ENCODE measurements at places on chromosomes 5 and 9.

GRCh38 chr5:101679816-101680215 lies 616.3 kb downstream of the SLCO4C1 start:
- DNase-seq: peak; percentile 6

DNA sequence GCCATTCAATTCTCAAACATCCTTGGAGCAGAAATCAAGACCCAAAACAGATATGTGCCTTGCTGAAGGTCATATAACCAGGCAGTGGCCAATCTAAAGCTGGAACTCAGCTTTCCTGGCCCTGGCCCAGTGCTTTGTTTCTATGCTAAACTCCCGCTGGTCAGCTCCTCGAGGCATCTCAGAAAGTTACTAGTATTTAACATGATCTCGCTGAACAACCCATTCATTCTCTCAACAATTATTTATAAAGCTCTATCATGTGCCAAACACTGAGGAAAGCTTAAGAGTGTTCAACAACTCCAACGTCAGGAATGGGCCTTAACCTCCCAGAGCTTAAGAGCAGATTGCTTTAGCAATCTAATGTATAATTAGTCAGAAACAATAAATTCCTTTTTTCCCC lies 54.0 kb downstream of the FOXD1 start:
- no peak for DNase-seq

- no peak for DNase-seq
These were observed 406.8 kb downstream of the BRINP1 start for GRCh38 chr9:118962426-118962825.

DNA sequence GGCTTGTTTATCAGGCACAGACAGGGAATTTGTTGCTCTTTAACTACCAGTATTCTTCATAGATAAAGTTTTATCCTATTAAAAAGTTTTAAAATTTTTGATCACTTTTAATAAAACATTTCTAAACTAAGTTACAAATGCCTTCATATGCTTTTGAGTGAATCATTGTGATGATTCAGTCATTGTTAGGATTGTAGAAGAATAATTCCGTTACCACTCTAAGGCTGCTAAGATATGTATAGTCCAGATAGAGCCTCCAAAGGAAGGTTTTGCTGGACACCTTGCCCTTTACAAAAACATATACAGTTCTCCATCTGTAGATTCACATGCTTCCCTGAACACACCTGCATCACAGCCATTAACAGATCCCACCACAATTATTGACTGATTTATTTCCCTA lies 233.7 kb downstream of the SPOCK1 start:
- DNase-seq: no peak

DNA sequence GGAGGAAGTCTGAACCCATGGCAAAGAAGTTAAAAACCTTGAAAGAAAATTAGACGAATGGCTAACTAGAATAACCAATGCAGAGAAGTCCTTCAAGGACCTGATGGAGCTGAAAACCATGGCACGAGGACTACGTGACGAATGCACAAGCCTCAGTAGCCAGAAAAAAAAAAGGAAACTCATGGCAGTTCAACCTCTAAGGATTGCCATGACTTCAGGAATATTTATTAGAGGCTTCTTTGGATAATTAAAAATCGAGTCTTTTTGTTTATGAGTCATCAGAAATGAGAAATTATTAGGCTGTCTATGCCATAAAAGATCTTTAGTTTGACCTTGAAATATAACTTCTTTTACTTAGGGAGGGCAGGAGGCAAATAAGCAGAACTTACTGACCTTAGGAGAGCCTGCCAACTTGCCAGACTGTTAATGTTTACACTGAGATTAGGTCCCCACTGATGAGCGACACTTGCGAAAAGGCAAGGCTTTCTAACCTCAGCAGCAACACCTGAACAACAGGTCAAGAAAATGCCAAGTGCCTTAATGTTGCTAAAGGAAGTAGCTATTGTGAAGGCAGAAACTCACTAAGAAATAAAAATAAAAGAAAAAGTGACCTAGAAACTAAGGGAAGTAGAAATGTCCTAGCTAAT lies 55.2 kb upstream of the TUSC1 start:
- no peak for DNase-seq
